ENCODE measurements at places on chromosomes 2 and 18. TPM values are rescaled to one million over a fixed set of nuclear protein-coding genes. Genes with fewer than 3 reads are reported as not detected.

STAT4 gene
- total RNA-seq = 0.51 TPM

CRYGD gene
- not detected for total RNA-seq

UGT1A10 gene
- total RNA-seq = not detected

ALKAL2 gene
- 0.17 TPM for total RNA-seq

FEV gene
- not detected for total RNA-seq

DQX1 gene
- total RNA-seq = not detected

ASAP2 gene
- total RNA-seq = 16.4 TPM

HOXD13 gene
- not detected for total RNA-seq

SGO2 gene
- total RNA-seq = 5.4 TPM

CD207 gene
- total RNA-seq = not detected

NRP2 gene
- 28.7 TPM for total RNA-seq

HOXD12 gene
- not detected for total RNA-seq

INO80B gene
- total RNA-seq = 14.9 TPM

PCARE gene
- under 0.01 TPM for total RNA-seq

RAPGEF4 gene
- 1.3 TPM for total RNA-seq

SLC16A14 gene
- total RNA-seq = 5.6 TPM

MAPK4 gene
- total RNA-seq = under 0.01 TPM

SLC11A1 gene
- total RNA-seq = 0.17 TPM
